ENCODE measurements at places on chromosomes 12 and 14. TPM values are rescaled to one million over a fixed set of nuclear protein-coding genes. Genes with fewer than 3 reads are reported as not detected.

- no peak overlapping the region for H3K4me3 ChIP-seq
- H3K4me1 ChIP-seq: no peaks in the 10 kb centered on the region
- H3K27me3 ChIP-seq: peaks cover 73% of the 10 kb centered on the region
- H3K36me3 ChIP-seq: no peaks in the 10 kb centered on the region
Measured at GRCh38 chr14:97029800-97030199, 232.6 kb downstream of the VRK1 start.

DNA sequence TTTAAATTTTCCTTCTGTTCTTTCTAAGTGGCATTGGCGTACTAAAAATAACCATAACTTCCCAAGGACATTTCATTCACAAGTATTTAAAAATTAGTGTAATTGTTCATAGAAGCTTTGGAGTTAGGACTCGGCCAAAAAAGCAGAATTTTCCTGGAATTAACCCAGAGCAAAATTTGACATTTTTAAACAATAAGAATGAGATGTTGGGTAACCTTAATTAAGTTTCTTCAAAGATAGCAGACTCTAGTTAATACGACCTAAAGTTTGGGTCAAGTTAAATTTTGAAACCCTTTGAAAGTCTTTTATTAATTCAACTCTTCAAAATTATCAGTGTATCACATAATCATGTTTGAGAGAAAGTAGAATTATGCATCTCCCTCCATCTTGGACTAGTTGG, 118.3 kb downstream of the AKAP6 start:
- DNase-seq: no peak
- H3K36me3 ChIP-seq: no peaks in the 10 kb centered on the region
- H3K27me3 ChIP-seq: no peaks in the 10 kb centered on the region
- no peaks in the 10 kb centered on the region for H3K4me1 ChIP-seq
- H3K4me3 ChIP-seq: no peak overlapping the region

- H3K27me3 ChIP-seq: no peaks in the 10 kb centered on the region
- peaks cover 10% of the 10 kb centered on the region for H3K4me1 ChIP-seq
- no peaks in the 10 kb centered on the region for H3K36me3 ChIP-seq
Measured at GRCh38 chr12:27523305-27523641, 733 bp upstream of the PPFIBP1 start.

DNA sequence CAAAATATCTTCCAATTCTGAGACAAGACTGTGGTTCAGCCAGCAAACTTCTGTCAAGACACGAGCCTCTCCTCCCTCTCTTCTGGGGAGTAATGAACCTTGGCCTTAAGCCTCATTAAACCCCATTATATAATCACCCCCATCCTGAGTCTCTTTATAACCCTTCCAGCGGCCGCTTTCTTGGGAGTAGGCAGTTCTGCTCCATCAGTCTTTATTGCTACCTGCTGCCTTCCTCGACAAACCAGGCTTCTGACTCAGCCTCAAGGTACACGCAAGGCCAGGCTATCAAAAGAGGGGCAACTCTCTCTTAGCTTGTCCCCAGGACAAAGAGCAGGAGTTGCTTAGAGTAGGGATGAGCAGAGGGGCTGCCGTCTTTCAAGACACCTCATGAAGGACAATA, 300.8 kb upstream of the NOS1 start:
- no peak overlapping the region for H3K27ac ChIP-seq
- no peaks in the 10 kb centered on the region for H3K36me3 ChIP-seq
- no peaks in the 10 kb centered on the region for H3K27me3 ChIP-seq
- no peaks in the 10 kb centered on the region for H3K4me1 ChIP-seq
- no peak for DNase-seq
- H3K4me3 ChIP-seq: no peak overlapping the region

DNA sequence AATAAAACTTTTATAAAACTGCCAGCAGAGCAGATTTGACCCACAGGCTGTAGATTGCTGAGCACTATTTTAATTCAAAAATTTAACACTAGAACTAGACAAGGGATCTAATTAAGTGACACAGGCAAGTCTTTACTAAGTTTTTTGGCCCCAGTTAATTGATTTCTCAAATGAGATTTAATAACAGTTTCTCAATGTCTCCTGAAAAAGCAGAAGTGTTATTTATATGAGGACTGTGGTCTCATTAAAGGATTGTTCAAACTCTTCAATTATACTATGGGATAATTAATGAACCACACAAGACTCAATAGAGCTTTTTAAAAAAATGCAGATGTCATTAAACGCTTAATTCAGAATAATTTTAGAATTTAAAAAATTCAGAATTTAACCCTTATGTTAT, 1.9 kb downstream of the HEATR5A start:
- no peak overlapping the region for H3K27ac ChIP-seq
- DNase-seq: no peak
- no peaks in the 10 kb centered on the region for H3K36me3 ChIP-seq
- H3K4me1 ChIP-seq: peaks cover 5% of the 10 kb centered on the region

The PGF gene
- 7.0 TPM for total RNA-seq

DNA sequence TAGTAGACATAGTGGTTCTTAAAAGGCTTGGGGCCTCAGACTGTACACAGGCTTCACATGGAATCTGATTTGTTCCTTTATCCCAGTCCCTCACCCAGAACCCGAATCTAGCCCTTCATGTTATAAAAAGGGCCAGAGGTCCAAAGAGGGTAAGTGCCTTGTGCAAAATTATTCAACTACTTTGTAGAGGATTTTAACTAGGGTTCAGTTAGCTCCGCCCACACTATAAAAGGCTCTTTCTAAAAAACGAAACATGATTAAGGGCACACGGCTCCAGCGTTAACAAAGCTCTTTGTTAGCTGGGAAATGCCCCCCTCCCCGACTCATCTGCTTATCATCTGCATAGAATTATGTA, 3.2 kb upstream of the SOCS2 start:
- peaks cover 4% of the 10 kb centered on the region for H3K36me3 ChIP-seq
- no peak for DNase-seq
- H3K4me1 ChIP-seq: peaks cover 39% of the 10 kb centered on the region
- H3K27ac ChIP-seq: no peak overlapping the region
- H3K27me3 ChIP-seq: peaks cover 39% of the 10 kb centered on the region

The PTPRO gene
- 3.9 TPM for total RNA-seq

The PROX2 gene
- total RNA-seq: 0.14 TPM

DNA sequence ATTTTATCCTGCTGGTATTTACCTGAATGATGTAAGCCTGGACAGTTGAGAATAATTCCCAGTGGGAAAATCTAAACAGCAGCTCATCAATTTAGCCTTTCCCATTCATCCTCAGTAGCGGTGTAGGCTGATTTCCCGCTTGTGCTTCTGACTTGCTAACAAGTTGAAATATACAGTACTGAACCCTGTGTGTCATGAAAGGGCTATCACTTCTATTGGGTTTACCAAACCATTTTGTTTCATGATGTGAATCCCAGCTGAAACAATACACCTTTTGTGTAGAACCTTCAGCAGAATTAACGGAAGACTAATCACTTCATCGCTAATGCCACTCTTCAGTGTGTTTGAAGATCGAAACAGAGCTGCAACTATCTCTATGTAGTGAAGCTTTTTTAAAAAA, 88.4 kb downstream of the POLR3B start:
- H3K4me3 ChIP-seq: no peak overlapping the region
- no peaks in the 10 kb centered on the region for H3K36me3 ChIP-seq
- no peak overlapping the region for H3K27ac ChIP-seq
- H3K27me3 ChIP-seq: no peaks in the 10 kb centered on the region
- H3K4me1 ChIP-seq: no peaks in the 10 kb centered on the region

The ATL1 gene
- 1.5 TPM for total RNA-seq

DNA sequence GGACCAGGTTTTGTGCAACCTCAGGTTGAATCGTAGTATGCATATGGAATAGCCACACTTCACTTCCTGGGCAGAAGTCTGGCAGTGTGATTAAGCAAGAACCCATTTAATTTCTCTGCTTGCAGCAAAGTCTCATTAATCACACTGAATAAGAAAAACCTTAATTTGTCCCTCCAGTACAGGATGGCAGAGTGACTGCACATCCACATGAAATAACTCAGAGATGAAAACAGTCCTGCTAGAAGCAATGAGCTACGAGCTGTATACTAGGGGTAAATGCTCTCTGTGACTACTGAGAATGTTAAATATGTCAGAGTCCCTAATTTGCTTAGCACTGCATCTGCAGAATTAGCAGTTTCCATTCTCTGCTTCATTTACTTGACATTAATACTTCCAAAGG, 88.9 kb downstream of the ACSS3 start:
- no peak overlapping the region for H3K4me3 ChIP-seq
- no peaks in the 10 kb centered on the region for H3K4me1 ChIP-seq
- no peak for DNase-seq
- H3K27me3 ChIP-seq: no peaks in the 10 kb centered on the region
- no peak overlapping the region for H3K27ac ChIP-seq
- H3K36me3 ChIP-seq: no peaks in the 10 kb centered on the region

DNA sequence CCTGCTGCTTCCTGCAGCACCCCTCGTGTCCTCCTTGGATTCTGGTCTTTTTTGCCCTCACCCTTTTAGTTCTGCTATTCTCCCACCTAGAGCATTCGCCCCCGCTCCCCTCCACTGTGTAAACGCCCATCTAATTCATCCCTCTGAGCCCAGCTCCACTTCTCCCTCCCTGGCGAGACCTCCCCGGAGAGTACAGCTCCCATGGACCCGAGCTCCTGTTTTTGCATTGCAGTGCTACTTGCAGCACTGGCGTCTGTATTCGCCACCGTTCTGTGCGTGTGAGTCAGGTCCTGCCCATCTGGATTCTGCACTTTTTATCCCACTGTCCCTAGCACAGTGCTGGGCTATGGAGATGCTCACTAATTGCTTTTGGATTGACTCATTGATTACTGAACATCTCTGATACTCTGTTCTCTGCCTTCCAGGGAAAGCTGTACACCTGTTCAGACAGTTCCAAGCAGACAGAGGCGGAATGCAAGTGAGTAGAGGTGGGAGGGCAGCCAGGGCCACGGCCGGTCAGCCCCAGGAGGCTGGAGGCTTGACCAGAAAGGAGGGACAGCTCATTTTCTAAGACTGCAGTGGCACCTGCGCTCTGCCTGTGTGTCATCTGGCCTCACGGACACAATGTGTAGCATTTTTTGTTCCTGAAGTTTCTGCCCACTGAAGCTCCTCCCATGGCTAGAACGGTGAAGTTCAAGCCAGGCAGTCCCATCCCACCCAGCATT, 188.4 kb upstream of the FKBP4 start:
- no peaks in the 10 kb centered on the region for H3K27me3 ChIP-seq
- H3K4me1 ChIP-seq: no peaks in the 10 kb centered on the region
- H3K36me3 ChIP-seq: no peaks in the 10 kb centered on the region
- H3K4me3 ChIP-seq: no peak overlapping the region
- no peak overlapping the region for H3K27ac ChIP-seq

DNA sequence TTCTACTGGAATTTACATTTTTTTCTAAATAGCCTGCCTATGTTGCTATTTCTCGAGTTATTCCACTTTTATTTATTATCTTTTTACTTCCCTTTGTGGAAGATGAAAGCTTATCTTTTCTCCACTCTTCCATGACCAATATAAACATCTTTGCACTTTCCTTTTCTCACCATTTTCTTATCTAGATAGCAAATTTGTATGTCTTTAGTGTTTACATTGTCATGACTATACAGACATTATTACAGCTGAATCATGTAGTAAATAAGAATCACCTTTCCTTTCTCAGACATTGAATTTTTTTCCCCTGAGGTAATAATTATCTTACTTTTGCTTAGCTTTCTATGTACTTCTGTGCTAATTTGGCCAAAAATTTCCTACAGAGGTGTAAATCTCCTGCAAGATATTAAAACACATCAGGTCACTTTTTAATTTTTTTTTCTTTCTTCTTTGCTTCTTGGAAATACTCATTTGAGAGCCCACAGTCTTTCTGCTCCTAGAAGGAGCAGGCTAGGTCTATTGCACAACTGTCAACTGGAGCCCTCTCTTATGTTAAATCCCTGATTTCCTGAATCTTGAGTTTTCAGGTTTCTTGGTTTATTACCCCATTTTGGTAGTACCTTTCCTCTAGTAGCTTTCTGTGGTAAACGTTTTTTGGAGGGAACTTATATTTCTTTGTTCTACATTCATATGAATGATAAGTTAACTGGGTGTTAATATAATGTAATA, 109.0 kb upstream of the ATP2B1 start:
- H3K27me3 ChIP-seq: no peaks in the 10 kb centered on the region
- H3K4me3 ChIP-seq: no peak overlapping the region
- H3K4me1 ChIP-seq: no peaks in the 10 kb centered on the region
- no peak overlapping the region for H3K27ac ChIP-seq
- no peak for DNase-seq
- no peaks in the 10 kb centered on the region for H3K36me3 ChIP-seq

The LBHD2 gene
- total RNA-seq: 0.19 TPM

- peaks cover 3% of the 10 kb centered on the region for H3K4me1 ChIP-seq
- H3K27ac ChIP-seq: no peak overlapping the region
- no peaks in the 10 kb centered on the region for H3K27me3 ChIP-seq
- H3K4me3 ChIP-seq: no peak overlapping the region
- DNase-seq: no peak
Measured at GRCh38 chr14:53124786-53125185, 28.3 kb downstream of the DDHD1 start.

The FGF6 gene
- total RNA-seq: not detected

DNA sequence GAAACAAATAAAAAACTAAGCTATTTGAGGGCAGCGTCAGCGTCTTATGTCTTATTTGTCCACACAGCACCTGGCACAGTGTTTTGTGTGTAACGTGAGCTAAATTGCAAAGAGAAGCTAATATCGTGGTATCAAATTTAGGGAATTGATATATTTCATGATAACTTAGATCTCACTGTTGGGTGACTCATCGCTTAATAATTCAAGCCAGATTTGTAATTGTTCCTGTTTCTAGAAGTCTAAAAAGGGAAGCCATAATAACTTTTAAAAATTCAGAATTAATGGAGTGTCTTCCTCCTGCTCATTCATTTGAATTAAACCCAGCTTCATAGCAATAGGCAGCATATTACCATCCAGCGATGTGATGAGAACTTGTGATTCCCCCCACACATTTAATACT, 214.7 kb downstream of the PDZRN4 start:
- H3K36me3 ChIP-seq: no peaks in the 10 kb centered on the region
- H3K4me3 ChIP-seq: no peak overlapping the region
- H3K27me3 ChIP-seq: no peaks in the 10 kb centered on the region
- DNase-seq: no peak
- H3K27ac ChIP-seq: no peak overlapping the region
- no peaks in the 10 kb centered on the region for H3K4me1 ChIP-seq

The OR6C2 gene
- total RNA-seq: not detected

DNA sequence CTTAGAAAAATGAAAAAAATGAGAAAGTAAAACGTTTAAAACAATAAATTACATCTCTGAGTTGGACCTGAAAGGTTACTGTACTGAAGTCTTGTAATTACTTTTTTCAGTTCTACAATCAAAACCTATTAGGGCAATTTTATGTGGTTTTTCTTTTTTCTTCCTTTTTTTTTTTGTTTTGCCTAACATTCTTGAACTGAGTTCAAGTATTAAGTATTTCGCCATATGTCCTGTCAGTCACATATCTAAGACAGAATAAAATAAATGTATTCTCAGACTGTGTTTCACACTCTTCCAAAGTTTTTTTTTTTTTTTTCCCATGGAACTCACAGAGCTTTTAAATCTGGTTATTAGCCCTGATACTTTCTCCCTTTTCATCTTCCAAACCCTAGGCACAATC, 172.0 kb downstream of the BCAT1 start:
- no peak overlapping the region for H3K27ac ChIP-seq
- H3K27me3 ChIP-seq: no peaks in the 10 kb centered on the region
- no peaks in the 10 kb centered on the region for H3K4me1 ChIP-seq
- no peaks in the 10 kb centered on the region for H3K36me3 ChIP-seq
- no peak for DNase-seq
